Frontal cortex (tissue), 4 donors: ENCODE measurements at places on chromosomes 1 and 21.

- peak; percentile 54 for DNase-seq
These were observed 41.4 kb upstream of the LRRC8B start for GRCh38 chr1:89483010-89483756.

DNA sequence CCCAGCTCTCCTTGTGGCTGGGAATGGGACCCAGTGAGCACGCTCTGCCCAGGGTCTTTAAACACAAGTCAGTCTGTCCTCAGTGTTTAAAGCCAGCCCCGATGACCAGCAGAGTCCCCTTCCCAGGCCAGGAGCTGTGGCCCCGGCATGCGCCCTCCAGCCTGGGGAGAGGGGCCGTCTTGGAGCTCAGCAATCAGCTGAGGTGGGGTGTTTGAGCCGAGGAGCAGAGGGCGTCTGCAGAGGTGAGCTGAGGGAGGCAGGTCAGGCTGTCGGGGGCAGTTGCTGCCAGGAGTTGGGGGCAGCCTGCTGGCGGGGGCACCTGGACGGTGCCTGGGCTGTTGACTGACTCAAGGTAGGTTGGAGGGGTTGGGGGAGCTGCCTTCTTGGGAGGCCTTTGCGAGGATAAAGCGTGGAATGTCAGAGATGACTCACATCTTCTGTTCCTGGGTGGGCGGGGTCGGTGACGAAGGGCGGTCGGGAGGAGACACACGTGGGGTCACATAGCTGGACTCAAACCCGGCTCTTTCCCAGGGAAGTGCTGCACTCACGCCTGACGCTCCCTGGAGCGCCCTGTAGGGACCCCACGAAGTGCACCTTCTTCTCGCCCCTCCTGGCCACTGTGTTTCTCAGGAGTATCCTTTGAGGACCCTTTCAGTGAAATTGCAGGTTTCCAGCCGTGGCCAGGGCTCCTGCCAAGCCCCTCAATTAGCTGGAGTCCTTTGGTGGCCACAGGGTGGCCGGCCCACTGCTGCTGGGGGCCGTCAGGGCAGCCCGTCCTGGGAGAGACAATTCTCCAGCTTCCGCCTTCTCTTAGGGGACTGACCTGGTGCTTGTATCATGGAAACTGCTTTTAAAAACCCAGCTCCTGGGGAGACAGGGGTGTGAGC is 86.2 kb downstream of the SIK1 start:
- DNase-seq, result no peak

- no peak for DNase-seq
These were observed 556 bp downstream of the MECR start for GRCh38 chr1:29230204-29230552.

DNA sequence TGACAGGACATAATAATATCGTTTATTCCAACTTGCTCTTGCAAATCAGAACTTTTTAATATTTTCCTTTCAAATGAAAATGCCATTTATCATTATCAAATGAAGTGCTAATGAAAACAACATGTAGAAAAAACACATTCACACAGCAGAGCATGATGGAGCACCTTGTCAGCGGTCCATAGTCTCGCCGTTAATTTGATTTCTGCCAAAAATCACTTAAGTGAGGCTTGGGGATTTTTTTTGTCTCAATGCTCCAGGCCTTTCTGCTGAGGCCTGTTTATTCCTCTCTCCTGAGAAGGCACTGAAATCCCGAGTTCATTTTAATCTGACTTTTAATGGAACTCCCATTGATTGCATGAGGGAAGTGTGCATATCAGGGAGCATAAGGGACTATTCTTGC is 122.5 kb downstream of the ELAVL4 start:
- no peak for DNase-seq

- DNase-seq, result no peak
These were observed 66.4 kb upstream of the FBXO28 start for GRCh38 chr1:224047538-224047937.

DNA sequence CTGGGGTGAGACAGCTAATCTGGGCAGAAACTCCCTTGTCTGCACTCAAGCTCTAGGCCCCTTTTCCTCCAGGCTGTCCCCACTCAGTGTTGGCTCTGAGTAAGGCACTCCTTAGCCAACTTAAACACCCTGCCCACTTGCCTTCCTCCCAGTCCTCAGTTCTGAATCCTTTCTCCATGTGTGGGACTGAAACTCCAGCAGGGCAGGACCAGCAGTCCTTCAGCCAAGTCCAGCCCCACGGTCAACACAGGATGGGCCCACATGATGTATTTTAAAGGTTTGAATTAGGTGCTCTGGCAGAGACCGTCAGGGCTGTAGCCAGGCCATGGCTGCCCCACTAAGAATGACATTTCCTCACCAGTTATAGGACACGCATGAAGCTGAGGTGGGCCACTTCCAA is 107.8 kb downstream of the EDEM3 start:
- DNase-seq, result no peak
